HS-5 (cell line): ENCODE measurements at places on chromosomes 12 and 14.

DNA sequence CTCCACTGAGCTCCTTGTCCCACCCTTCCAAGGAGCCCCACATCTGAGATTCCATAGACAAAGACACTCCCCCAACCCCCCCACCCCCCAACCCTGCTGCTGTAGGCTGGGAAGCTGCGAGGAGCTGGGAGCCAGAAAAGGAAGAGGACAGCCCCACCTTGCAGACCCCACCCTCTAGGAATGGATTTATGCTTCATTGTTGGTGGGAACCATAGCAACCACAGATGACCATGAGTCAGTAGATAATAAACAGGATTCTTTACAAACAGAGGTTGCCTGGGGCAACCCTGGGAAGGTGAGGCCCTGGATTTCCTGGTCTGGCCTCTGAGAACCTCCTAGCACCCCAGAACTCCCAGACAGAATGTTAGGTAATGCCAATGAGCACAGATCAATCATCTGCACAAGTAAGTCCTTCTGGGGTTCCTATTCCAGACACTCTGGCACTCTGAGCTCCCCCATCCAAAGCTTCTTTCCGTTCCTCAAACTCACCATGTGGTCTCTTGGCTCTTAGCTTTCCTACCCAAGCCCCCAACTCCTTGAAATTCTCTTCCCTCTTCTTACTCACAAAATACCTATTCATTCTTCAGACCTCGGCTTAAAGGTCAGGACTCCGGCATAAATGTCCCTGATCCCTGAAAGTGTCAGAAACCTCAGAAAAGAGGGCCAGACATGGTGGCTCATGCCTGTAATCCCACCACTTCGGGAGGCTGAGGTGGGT lies 15.2 kb upstream of the PLEKHG6 start:
- DNase-seq = no peak

- DNase-seq = no peak
These were observed 120.4 kb downstream of the TBX5 start for GRCh38 chr12:114285554-114285953.

DNA sequence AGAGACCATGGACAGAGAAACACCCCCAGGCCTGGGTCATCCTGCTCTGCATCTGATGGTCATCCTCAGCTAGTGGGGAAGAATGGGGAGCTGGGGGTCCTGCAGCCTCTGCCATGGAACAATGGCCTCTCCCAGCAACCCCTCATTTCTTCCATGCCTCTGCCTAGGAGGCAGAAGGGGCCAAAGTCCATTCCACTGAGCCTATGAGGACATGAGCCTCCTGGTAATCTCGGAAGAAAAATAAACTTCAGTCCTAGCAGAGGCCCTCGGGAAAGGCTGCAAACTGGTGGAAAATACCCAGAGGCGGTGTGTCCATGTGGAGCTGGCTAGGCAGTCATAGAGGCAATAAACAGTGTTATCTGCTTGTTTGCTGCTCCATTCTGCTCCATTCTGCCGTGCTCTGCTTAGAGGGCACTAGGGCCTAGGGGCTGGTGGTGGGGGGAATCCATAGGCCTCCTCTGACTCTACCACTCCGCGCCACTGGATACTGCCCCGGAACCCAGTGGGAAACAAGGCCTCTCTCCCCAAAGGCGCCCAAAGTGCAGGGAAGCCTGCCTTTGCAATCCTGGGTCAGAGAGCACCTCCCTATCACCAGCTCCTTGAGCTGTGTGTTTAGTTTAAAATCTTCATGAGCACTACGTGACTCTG lies 4.5 kb downstream of the PGF start:
- no peak for DNase-seq

GRCh38 chr14:87156878-87157277 lies 836.1 kb downstream of the GALC start:
- DNase-seq = no peak

GRCh38 chr12:11823593-11823992 lies 174.1 kb downstream of the ETV6 start:
- no peak for DNase-seq

DNA sequence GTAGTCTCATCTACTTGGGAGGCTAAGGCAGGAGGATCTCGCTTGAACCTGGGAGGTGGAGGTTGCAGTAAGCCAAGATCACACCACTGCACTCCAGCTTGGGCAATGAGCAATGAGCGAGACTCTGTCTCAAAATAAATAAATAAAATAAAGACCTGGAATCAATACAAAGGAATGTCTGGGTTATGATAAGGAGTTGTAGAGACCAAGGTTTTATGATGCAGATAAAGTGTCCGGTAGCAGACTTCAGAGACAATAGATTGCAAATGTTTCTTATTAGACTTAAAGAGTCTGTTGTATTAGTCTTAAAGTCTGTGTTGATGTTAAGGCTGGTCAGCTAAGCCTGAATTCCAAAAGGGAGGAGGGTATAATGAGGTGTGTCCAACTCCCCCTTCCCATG lies 35.2 kb upstream of the RNASE1 start:
- DNase-seq = no peak

- no peak for DNase-seq
These were observed 12.9 kb downstream of the MMP14 start for GRCh38 chr14:22849212-22849819.

- DNase-seq = no peak
These were observed 203.0 kb upstream of the MYL2 start for GRCh38 chr12:111123390-111123789.

DNA sequence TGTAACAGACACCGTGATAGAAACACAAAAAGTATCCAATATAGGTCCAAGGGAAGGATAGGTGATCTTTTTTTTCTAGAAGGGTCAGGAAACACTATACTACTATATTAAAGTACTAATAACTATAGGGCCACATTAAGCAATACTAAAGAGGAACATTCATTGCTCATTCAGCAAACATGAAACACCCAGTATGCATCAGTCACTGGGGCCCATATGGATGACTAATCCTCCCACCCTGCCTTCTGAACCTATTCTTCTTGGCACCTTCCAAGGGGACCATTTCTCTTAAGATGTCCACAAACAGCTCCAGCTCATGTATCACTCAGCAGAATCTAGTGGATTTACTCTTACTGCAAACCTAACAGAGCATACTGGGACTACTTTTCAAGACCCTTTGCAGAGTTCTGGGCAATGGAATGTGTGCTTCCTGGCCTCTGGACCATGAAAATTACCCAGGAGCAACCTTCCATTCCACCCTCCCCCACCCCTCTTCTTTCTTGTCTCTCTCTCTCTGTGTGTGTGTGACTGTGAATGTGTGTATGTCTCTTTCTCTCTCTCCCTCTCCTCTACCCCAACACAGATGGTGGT lies 187.9 kb downstream of the EPS8 start:
- peak; percentile 76 for DNase-seq

- no peak for DNase-seq
These were observed 17.2 kb upstream of the CACNA1C start for GRCh38 chr12:2035431-2036055.

DNA sequence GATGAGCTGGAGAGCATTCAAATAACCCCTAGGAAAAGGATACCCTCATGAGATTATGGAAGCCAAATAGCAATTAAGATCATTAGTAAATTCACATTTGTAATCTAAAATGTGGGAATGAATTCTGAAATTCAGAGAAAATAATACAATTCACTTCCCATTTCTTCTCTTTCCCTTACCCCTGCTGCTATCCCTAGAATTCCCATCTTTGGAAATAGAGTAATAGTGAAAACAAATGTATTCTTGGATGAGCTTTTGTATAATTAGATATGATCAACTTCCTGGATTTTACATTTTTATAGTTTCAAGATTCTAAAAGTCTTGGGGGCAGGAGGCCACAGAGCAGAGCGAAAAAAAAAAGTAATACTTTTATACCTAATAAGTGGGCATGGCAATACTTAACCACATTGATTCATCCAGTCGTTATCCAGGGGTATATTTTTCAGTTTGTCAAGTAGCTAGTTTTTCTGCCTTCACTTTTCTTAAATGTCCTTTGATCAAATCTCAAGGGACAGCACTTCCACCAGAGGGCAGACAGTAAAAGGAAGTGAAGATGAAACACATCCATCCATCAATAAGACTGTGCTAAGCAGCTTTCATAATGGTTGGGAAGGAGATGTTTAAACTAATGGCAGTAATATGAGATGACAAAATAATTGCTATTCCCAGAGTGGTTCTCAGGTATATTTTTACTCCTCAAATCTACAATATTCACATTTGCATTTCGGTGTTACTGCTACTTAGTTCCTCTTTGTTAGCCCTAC lies 401.3 kb downstream of the DIO2 start:
- DNase-seq = no peak

GRCh38 chr14:101858791-101859537 lies 97.5 kb downstream of the PPP2R5C start:
- no peak for DNase-seq

GRCh38 chr14:72921396-72921795 lies 4.9 kb upstream of the DCAF4 start:
- DNase-seq = no peak

GRCh38 chr12:120939523-120939922 lies 35.4 kb upstream of the SPPL3 start:
- no peak for DNase-seq

GRCh38 chr12:26298785-26299621 lies 103.6 kb downstream of the SSPN start:
- DNase-seq = peak; percentile 65
